ENCODE measurements at places on chromosomes 11 and 22. TPM values are rescaled to one million over a fixed set of nuclear protein-coding genes. Genes with fewer than 3 reads are reported as not detected.

The TFIP11 gene
- 43.2 TPM for total RNA-seq

The PIWIL4 gene
- total RNA-seq: 0.56 TPM

The MUC5AC gene
- not detected for total RNA-seq

The MIOX gene
- total RNA-seq: not detected

The KCNC1 gene
- not detected for total RNA-seq

Data from IMR-90 (cell line).